ENCODE measurements at places on chromosomes 1 and 21.

- no peak for DNase-seq
Measured at GRCh38 chr1:159175571-159175970, 4.2 kb downstream of the CADM3 start.

- peak; percentile 3 for DNase-seq
Measured at GRCh38 chr1:16498573-16499413, 15.3 kb downstream of the RNU1-1 start.

DNA sequence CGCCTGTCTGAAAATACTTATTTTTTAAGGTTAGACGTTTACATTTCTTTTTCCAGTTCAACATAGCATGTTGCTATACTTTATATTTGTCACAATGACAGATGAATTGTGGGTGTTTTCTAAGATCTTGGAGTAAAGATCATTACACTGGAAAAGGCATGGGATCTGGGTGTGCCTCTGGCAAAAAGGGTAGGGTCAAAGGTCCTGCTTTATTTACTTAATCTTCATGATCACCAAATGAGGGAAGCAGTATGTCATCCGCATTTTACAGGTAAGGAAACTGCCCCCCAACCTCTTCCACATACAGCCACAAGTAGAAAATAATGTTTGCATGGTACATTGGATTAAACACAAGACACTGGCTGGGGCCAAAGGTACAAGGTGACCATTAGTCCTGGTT, 12.5 kb upstream of the SMPDL3B start:
- DNase-seq: no peak

- DNase-seq: no peak
Measured at GRCh38 chr1:94083681-94084080, 37.3 kb downstream of the ABCA4 start.

GRCh38 chr1:27966402-27967105, 6.8 kb downstream of the XKR8 start:
- DNase-seq: no peak

Data from LNCaP clone FGC (cell line).